ENCODE measurements at places on chromosomes 2 and 18.

DNA sequence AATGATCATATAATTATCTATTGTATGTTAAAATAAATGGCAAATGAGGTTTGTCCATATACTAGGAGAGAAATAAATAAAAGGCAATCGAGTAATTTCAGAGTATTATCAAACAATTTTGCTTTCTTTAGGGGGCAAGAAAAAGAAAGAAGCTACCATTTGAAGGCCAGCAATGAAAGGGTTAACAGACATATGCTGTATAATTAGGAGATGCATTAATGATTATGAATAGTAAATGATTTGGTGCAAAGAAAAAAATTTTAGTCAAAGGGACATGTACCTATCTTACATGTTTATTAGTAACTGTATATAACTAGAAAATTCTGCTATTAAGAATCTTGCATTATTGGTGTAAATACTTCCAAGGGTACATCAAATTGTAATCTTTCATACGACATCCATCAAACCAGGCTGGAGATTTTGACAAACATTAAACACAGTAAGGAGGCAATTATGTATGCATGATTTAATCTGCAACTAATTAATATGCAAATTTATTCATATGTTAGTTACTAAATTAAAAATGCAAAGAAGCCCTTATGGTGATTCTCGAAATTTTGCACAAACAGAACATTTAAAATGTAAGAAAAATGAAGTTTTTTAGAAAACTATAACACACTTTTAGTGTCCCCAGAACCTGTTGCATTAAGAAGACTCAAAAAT, 251.4 kb downstream of the TCF4 start:
- DNase-seq, result no peak

DNA sequence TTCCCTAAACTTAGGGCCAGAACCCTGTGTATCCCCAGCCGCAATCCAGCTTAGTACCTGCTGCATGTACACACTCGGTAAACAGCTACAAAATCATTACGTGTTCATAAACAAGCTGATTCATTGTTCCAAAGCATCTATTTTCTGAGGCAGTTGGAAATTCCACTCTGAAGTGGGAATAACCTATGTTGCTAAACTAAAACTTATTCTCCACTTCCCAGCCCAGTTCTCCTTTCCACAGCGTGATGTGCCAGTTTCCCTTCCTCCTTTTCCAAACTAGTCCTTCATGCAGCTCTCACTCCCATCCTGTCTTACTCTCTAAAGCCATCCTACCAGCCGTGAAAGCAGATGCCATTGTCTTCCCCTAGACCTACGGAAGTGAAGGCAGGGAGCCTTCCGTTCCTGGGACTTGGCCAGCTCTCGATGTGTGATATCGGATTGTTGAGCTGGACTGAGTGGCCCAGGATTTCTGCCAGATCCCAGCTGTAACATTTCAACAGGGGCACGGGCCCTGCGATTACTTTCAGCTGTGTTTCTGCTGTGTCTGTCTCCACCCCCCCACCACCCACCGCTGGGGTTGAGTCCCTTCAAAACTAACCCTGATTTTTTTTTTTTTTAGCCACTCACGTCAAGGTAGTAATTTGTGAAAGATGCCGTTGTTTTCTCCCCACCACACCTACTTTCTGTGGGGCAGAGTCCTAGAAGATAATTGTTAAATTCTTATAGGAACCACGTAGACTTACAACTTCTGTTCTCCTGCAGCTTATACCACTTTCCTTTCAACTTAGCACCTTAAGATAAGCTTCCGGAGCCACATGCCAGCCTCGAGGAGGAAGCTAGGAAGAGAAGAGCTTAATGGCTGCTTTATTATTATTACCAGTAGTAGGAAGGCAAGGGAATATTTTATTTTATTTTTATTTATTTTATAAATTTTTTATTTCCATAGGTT, 100.9 kb downstream of the CRIM1 start:
- no peak for DNase-seq

DNA sequence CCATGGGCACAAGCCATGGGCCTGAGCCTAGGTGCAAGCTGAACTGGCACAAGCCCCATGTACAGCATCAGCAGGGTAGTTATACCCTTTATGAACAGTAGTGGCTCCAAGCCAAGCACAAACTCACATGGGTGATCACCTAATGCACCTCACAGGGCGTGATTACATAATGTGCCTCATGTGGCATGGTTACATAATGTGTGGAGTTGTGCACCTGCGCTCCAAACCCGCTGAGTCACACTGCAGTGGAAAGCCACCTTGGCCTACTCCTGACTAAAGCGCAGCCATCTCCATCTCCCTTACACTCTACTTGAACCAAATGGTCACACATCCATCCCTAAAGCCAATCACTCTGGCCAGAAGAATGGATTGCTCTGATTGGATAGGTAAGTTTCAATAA, 279.7 kb downstream of the MBD2 start:
- no peak for DNase-seq

- peak; percentile 68 for DNase-seq
Measured at GRCh38 chr2:24304098-24304497, 56.2 kb downstream of the ITSN2 start.

- no peak for DNase-seq
Measured at GRCh38 chr2:75186821-75187220, 12.5 kb downstream of the TACR1 start.

DNA sequence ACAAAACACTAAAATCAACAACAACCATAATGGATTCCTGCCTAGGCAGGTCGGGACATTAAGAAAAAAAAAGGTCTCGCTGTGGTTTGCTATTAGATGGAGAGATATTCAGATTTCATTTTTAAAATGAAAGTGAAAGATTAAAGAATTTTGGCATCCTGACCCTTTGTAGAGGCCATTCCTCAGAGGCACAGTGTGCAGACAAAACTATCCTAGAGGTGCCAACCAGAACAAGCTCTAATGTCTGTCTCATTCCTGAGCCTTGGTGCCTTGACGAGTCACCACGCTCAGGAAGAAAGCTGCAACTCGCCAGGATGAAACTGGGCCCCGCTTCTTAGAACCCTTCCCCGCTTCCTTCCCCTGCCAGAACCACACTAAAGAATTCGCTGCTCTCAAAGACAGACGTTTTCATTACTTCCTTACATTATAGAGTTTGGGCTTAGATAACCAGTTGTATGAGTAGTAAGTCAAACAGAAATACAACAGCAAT, 156.0 kb downstream of the TGIF1 start:
- no peak for DNase-seq

DNA sequence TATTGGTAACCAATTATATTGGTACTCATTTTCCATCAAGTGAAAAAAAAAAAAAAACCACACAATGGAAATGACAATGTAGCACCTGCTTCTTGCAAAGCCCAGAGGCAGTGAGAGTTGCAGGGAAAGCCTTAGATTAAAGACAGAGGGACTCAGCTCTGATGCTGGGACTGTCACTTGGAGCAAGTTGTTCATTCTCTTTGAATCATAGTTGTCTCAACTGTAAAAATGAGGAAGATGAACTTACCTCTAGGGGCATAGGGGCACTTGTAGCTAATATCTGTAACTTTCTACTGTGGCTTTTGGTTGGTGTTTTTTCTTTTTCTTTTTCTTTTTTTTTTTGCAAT, 81.4 kb upstream of the LPIN2 start:
- DNase-seq, result no peak

GRCh38 chr18:3055186-3055728, 42.3 kb upstream of the LPIN2 start:
- DNase-seq, result no peak

DNA sequence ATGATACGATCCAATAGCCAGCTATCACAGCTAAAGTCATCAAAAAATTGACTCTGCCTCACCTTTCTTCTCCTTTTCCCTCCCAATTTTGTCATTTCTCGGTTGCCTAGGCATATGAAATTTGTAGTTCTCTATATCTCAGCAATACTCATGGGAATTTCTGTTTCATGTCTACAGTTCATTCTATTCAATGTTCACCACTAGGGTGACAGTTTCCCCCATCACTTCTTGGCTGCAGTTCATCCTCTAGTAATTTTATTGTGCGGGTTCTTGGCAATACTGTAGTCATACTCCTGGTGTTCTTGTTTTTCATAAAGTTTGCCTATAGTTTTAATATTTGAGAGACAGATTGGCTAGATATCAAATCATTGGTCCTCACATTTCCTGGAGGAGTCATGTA, 872.2 kb upstream of the ID2 start:
- no peak for DNase-seq

DNA sequence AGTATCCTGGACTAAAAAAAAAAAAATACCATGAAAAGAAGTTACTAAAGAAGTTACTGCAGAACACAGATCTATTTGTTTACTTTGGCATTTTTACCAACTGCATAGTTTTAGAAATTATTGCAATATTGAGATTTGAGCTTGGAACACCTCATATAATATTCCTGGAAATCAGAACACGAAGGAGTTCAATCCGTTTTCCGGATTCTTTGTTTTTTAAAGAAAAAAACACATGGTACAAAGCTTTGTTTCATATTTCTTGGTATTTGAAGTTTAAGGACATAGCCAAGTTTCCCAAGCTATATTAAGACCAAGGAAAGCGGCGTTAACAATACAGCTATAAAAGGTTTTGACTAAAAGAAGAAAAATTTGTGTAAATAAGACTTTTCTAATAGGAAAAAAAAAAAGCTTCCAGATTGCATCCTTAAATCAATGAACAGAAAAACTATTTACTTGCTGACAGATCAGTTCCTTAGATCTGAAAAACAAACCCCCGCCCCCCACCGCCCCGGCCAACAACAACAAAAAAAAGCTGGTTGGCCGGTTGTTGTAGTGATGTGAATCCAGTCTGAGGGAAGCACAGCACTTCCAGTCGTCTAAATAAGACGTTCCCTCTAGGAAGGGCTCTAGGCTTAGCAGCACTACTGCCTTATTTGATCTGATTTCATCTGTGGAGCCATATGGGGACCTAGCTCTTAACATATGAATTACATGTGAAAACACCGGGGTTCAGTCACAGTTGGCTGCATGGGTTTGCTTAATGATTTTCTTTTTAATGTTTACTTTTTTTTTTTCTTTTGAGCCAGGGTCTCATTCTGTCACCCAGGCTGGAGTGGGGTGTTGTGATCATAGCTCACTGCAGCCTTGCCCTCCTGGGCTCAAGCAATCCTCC, 2.5 kb upstream of the RHOB start:
- no peak for DNase-seq

DNA sequence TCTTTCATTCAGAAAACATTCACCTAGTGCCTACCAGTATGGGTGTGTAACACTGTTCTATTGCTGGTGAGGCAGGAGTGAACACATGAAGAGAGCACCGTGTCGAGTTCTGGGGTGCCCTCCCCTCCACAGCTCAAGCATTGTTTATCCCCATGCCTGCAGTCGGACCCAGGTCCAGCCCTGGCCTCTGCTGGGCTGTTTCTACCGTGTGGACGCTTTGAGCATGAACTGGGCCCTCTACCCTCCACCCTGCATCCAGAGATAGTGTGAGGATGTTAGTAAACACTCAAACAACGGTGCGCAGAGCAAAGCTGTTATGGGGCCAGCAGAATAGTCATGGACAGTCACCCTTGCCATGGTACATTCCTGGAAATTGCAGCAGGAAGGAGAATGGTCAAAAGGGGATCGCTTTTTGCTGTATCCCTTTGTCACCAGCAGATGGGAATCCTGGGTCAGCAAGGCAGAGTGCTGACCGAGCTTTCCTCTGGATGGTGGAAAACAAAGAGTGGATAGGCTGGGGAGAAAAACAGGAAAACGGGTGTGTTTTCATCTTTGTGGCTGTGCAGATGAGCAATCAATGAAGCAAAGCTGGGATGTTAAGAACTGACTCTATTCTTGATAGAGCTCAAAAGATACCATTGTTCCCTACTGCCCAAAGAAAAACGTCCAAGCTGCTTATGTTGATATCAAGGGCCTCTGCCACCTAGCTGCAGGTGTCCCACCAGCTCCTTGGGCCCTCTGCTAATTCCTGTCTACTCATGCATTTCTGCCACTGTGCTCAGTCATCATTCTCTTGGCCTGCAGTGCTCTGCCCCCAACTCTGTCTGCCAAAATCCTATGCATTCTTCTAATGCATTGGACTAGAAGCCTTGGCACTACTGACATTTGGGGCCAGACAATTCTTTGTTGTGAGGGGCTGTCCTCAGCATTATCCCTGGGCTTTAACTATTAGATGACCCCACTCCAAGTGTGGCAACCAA, 38.7 kb downstream of the REEP1 start:
- no peak for DNase-seq

GRCh38 chr2:204892506-204893255, 347.4 kb downstream of the PARD3B start:
- no peak for DNase-seq

GRCh38 chr2:158914731-158915130, 53.7 kb upstream of the TANC1 start:
- no peak for DNase-seq

- no peak for DNase-seq
Measured at GRCh38 chr2:195475336-195475735, 181.7 kb upstream of the SLC39A10 start.

DNA sequence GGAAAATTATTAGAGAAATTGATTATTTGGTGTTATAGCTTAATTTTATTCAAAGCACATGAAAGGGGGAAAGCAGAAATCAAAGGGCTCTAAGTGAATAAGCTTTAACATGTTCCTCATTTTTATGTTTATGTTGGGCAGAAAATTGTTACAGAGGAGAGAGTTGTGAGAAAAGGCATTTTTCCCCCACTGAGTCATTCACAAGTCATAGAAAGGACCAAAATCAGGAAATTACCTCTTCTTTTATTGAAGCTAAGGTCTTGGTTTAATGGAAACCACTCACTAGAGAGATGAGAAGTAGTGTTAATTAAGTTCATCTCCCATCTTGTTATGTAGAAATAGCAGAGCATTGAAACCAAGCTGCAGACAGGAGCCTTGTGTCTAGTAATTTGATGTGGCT, 175.3 kb upstream of the THUMPD2 start:
- DNase-seq, result no peak

GRCh38 chr2:71736091-71736861, 282.9 kb downstream of the DYSF start:
- no peak for DNase-seq

DNA sequence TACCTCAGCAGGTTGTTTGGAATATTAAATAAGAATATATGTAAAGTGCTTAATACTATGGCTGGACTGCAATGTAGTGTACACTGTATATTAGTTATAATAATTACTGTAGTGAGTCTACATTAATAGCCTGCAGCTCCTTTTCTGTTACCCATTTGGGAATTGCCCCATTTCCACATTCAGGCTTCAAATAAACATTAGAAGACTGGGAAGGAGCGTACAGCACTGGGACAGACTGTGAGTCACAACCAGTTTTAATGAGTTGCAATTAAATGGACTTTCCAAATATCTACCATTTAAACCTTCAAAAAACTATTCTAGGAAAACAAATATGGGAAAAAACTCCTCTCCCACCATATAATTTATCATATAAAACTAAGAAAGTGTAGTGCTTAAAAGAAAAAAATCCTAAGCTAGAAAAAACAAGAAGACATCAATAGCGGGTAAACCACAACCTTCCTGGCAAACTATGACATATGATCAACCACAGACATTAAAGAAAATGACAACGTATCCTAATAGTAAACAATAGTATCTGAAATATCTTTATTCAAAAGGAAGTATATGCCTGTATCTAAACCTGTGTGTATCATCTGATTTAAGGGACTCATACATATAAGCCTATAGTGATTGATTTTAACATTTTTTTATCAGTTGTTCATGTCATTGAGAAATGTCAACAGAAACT, 86.1 kb downstream of the TRIP12 start:
- DNase-seq, result no peak

GRCh38 chr2:220555961-220556630, 928.7 kb downstream of the SLC4A3 start:
- DNase-seq, result no peak

- no peak for DNase-seq
Measured at GRCh38 chr18:54742659-54743604, 85.3 kb upstream of the RAB27B start.
